ENCODE measurements at places on chromosomes 7 and 10. TPM values are rescaled to one million over a fixed set of nuclear protein-coding genes. Genes with fewer than 3 reads are reported as not detected.

DNA sequence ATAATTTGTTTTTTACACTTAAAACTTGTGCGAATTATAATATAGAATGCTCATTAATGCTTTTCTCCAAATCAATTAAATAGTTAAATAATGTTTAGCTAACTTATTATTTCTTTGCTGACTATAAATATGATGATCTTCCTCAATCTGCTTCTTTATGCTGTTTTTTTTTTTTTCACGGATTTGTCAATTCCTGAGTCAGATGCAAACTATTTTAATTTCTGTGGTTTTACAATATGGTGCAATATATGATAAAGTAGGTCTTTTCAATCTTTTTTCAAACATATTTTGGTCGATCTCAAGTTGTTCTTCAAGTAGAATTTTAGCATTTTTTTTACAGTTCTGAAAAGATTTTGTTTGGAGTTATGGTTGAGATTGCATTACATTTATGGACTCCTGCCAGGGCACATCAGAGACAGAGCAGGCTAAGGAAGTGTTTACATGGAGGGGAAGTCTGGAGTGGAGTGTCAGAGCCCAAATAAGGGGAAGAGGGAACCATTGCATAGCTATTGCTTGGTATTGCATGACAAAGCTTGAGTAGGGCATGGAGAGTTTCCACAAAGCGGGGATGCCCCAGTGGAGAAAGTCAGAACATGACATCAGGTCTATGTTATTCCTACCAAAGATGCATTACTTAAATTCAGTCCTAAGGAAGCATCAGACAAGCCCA lies 204.4 kb downstream of the OTUD1 start:
- no peak overlapping the region for H3K4me3 ChIP-seq
- no peaks in the 10 kb centered on the region for H3K4me1 ChIP-seq
- H3K36me3 ChIP-seq: no peaks in the 10 kb centered on the region
- DNase-seq: no peak
- H3K27me3 ChIP-seq: peaks cover 56% of the 10 kb centered on the region

- no peak overlapping the region for H3K27ac ChIP-seq
- DNase-seq: no peak
- H3K4me3 ChIP-seq: no peak overlapping the region
- no peaks in the 10 kb centered on the region for H3K4me1 ChIP-seq
- peaks cover 41% of the 10 kb centered on the region for H3K36me3 ChIP-seq
- H3K27me3 ChIP-seq: no peaks in the 10 kb centered on the region
Observed at GRCh38 chr10:77983384-77984341, 45.7 kb downstream of the POLR3A start.

Gene PPRC1
- 62.6 TPM for total RNA-seq

GRCh38 chr7:136617176-136617575 lies 251.3 kb upstream of the CHRM2 start:
- no peak for DNase-seq
- no peaks in the 10 kb centered on the region for H3K36me3 ChIP-seq
- H3K27me3 ChIP-seq: no peaks in the 10 kb centered on the region
- H3K4me1 ChIP-seq: no peaks in the 10 kb centered on the region
- H3K4me3 ChIP-seq: no peak overlapping the region

DNA sequence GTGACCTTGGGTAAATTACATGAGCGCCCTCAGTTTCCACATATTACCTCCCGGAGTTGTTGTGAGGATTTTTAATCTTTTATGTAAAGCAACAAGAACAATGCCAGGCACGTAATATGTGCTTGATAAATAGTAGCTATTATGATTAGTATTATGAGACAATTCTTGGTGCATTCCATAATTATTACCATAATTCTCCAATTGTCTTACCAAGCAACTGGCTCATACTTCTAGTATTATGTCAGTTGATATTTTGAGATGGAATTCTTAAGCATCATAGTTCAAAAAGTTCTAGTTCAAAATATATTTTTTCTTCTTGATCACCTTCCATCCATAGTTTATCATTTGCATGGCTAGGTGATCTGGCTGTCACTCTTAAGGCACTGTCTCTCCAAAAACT lies 259.0 kb downstream of the BBS9 start:
- no peaks in the 10 kb centered on the region for H3K4me1 ChIP-seq
- no peak overlapping the region for H3K4me3 ChIP-seq
- H3K27me3 ChIP-seq: no peaks in the 10 kb centered on the region
- H3K27ac ChIP-seq: no peak overlapping the region
- DNase-seq: no peak

GRCh38 chr10:11469575-11470391 lies 141.7 kb downstream of the USP6NL start:
- peaks cover 10% of the 10 kb centered on the region for H3K4me1 ChIP-seq
- peaks cover 9% of the 10 kb centered on the region for H3K36me3 ChIP-seq
- no peak overlapping the region for H3K4me3 ChIP-seq
- no peak for DNase-seq
- H3K27me3 ChIP-seq: no peaks in the 10 kb centered on the region

DNA sequence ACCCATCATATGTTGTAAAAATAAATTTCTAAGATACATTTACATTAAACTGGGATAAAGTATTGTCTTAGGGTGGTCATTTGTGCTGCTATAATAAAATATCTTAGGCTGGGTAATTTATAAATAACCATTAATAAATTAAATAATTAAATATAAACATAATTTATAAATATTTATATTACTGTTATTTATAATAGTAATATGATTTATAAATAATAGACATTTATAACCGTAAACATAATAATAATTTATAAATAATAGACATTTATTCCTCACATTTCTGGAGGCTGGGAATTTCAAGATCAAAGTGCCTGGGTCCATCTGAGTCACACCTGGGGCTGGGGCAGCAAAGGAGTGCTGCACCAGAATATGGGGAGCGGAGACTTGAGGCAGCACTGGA lies 31.1 kb downstream of the ZWINT start:
- no peak for DNase-seq
- H3K36me3 ChIP-seq: no peaks in the 10 kb centered on the region
- no peak overlapping the region for H3K4me3 ChIP-seq
